Mesothelial cell of epicardium (in vitro differentiated cells): ENCODE measurements at places on chromosomes 6 and 20.

- no peak for DNase-seq
Observed at GRCh38 chr6:29720863-29721262, 2.4 kb upstream of the HLA-F start.

DNA sequence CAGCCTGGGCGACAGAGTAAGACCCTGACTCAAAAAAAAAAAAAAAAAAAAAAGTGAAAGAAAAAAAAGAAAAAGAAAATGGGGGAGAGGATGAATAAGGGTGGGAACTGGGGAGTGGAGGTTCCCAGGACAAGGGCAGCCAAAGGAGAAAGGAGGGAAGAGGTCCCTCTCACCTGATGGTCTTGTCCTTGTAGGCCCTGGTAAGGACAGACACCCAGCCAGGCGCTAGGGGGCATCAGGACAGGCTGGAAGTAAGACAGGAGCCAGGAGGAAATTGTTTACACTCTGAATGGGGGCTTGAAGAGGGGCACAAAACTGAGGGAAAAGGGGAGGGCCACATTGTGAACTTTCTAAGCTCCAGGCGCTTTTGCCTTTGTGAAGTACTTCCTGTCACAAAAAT is 2.3 kb upstream of the ALDH5A1 start:
- DNase-seq = no peak

GRCh38 chr6:63677282-63677681 is 41.7 kb downstream of the PHF3 start:
- no peak for DNase-seq

DNA sequence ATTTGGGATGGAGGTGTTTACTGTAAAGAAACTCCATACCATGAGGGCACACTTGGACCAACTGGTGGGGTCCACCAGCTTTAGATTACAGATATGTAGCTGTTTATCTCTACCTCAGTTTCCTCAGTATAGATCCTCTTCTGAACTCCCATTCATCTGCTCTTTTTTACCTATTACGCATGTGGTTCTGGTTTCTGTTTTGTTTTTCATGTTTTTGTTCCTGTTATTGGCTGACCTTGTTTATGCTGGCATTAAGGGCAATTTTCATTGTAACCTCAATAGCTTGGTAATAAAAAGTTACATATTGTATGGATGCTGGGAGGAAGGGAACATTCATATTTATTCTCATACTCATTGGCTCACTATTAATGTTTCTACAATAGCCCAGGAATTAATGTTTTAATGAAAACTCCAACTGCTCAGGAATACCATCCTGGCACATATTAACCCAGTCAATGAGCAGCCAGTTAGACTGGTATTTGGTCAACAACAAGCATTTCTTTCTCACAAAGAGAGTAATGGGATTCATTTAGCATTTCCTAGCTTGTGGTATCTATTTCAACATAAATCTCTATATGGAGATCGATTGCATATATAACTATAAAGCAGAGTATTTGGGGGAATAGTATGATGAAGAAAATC is 83.8 kb upstream of the FAM184A start:
- DNase-seq = no peak

GRCh38 chr6:31321820-31322219 is 35.2 kb downstream of the HLA-B start:
- DNase-seq = no peak

GRCh38 chr6:105790635-105791034 is 295.5 kb upstream of the PRDM1 start:
- no peak for DNase-seq

DNA sequence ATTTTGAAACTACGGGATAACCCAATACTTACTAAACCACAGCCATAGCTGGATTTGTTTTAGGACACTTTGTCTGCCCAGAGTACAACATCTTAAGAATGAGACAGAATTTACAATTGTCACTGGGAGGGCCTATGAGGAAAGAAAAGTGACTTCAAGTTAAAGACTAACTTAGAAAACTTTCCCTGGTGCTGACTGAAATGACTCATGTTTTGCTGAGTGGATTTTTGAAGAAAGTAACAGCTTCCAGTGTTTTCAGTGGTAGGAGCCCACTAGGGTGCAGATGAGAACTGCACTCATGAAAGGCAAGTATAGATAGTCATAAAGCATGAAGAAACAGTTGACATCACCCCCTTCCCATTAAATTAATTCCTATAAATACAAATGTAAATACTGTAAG is 988.2 kb upstream of the MAP3K7 start:
- no peak for DNase-seq

GRCh38 chr20:33689973-33690372 is 3.8 kb upstream of the E2F1 start:
- DNase-seq = no peak

DNA sequence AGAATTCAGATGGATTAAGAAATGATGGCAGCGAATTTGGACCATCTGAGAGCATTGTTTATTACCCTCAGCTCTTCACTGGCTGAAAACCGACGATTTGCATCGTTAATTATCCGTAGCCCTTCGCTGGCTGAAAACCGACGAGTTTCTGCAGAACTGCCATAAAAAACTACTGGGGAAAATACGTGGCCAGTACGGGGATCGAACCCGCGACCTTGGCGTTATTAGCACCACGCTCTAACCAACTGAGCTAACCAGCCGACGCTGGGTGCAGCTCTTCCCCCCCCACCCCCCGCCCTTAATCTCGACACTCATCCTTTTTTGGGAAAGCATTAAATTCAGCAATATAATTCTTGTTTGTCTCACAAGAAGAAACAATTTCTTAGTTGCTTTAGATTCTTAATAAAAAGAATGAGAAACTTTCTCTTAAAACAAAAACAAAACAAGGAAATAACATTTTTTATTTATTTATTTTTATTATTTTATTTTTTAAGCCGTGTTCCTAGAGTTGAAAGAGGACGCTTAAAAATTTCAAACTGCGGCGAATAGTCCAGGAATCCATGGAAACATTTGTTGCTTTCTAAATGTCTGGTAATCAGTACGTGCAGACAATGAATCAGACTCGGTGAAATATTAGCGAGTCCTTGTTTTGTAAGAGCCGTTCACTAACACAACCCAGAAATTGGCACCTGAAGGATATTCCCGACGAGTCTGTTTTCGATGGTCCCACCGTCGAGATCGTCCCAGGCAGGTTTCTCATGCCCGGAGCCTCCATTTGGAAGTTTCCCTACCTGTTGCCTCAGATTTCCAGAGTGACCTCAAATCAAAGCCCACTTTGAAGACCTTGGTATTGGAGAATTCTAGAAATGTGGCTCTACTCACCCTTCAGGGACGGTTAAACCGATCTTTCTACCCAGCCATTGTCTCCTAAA is 27.8 kb downstream of the PRSS16 start:
- DNase-seq = no peak

GRCh38 chr6:17283074-17283473 is 1.9 kb downstream of the RBM24 start:
- DNase-seq = no peak

- peak; percentile 58 for DNase-seq
Observed at GRCh38 chr20:49928411-49929141, 7.6 kb upstream of the RNF114 start.

DNA sequence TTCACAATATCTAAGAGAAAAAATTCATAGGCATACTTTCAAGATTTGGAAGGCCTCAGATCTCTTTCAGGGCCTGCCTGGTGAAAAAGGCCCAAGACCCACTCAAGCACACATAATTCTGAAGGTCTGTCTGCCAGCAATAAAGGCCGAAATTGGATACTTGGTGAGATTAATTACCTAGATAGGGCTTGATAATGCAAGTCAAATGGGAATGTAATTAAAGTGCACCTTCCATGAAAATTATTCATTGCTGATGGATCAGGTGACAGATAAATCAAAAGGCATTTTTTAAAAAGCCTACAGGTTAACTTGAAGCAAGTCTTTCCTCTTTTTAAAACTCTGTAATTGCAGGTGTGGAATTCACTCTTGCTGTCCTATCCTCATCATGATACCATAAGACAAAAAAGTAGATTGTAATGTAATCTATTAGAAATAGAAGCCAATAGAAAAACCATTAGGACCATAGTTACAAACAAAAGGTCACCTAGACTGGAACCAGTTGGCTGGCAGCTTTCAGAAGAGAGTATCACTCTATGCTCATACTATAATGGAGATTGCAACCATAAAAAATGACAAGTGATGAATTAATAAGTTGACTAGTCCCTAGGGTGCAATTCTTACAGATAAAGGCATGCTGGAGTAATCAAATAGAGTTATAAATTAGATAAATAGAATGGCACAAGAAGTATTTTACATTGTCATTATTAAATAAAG is 77.3 kb downstream of the EPHA7 start:
- no peak for DNase-seq
